Chondrocyte (in vitro differentiated cells): ENCODE measurements at places on chromosomes 3 and 15. TPM values are rescaled to one million over a fixed set of nuclear protein-coding genes. Genes with fewer than 3 reads are reported as not detected.
A peak's percentile ranks its signal among the peaks of the same experiment; 100 is the strongest.

DNA sequence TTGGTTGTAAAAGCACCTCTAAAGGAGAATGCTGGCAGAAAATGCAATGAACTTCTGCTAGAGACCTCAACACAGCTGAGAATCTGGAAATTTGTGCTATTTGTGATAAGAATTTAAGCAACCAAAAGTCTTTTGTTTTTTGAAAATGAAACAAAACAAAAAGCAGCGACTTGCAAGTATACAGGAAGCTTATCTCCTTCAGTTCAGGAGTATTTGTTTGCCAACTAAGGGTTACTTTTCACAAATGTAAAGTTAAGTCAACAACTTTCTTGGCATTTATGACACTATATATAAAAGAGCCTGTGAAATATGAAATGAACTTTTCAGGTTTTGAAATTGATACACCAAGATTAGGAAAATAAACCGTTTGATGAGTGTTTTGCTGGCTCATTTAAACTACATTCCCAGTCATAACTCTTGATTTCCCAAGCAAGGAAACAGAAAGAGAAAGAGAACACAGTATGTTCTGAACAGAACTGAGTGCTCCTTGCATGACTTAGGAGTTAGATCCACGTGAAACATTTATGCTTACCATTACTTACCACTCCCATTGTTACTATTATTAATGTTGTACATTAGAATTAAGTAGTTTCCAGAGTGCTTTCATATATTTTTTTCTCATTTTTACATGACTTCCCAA is 92.3 kb upstream of the COL8A1 start:
- H3K27me3 ChIP-seq: no peaks in the 10 kb centered on the region
- peaks cover 50% of the 10 kb centered on the region for H3K4me1 ChIP-seq
- DNase-seq: no peak

TM4SF1 gene
- 42.8 to 60.3 TPM (median 59.9 TPM) in 3 replicates for total RNA-seq

EFHB gene
- total RNA-seq: 0.37 to 1.6 TPM (median 1.0 TPM) in 3 replicates

DNA sequence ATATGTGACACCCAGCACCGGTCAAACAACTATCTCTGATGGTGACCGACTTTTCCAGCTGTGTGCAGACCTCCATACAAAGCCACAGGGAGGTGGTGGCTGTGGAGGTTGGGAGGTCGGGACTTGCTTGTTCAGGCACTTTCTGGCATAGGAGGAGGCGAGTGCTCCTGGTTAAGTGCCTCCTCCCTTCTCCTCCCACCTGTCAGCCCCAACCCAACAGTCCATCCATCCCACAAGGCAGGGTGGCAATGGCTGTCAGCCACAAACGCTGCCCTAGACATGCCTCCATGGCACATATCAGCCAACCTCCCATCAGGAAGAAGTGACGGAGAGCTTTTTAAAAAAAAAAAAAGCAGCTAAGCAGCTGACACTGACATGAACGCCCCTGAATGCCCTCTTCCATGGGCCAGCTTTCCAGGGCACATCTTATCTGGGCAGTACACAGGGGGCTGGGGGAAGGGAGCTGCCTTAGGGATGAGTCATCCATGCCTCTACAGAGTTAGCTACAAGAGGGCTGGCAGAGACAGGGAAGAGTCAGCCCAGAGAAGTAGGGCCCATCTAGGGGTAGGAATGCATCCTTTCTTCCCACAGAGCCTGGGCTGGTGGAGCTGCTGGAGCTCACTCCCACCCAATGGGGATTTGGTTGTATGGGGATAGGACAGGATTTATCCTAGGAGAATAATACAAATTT is 41.2 kb downstream of the CCDC12 start:
- H3K27ac ChIP-seq: peak overlapping the region; percentile 95
- H3K4me1 ChIP-seq: peaks cover 61% of the 10 kb centered on the region
- H3K27me3 ChIP-seq: no peaks in the 10 kb centered on the region
- DNase-seq: no peak
- H3K36me3 ChIP-seq: peaks cover 9% of the 10 kb centered on the region

HTR3E gene
- not detected in 3 replicates for total RNA-seq

AP2M1 gene
- total RNA-seq: 455 to 492 TPM (median 488 TPM) in 3 replicates

DNA sequence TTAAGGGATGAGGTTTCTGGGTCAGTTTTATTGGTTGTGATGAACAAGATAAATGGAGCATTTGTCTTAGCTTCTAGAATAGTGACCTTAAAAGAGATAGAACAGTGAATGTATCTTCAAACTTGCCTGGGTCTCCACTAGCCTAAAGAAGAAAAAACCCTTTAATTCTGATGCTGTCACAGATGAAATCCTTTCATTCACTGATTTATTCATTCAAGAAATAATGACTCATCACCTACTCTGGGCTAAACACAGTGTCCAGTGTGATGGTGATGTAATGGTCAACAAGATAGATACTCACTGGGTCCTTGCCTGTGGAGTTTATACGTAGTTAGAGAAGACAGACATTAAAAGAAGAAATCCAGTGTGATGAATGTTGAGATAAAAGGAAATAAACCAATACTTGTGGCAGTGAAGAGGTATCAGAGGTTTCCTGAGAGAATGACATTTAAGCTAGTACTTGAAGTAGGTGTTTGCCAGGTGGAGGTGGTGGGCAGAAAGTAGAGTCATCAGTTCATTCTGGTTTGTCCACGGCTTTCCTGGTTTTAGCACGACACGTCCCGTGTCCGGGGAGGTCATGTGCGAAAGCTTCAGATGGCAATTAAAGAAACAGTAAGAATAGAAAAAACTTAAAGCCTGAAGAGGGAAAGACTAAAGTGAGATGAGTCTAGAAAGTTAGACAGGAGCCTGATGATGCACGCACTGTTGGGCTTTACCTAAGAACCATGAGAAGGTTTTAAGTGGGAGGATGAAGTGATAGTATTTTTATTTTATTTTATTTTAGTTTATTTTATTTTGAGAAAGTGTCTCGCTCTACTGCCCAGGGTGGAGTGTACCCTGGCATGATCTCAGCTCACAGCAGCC is 18.5 kb downstream of the PAK2 start:
- peaks cover 45% of the 10 kb centered on the region for H3K4me1 ChIP-seq
- peak overlapping the region; percentile 84 for H3K27ac ChIP-seq
- no peaks in the 10 kb centered on the region for H3K27me3 ChIP-seq
- peaks cover 4% of the 10 kb centered on the region for H3K36me3 ChIP-seq

- no peak overlapping the region for H3K27ac ChIP-seq
- no peaks in the 10 kb centered on the region for H3K4me1 ChIP-seq
- no peaks in the 10 kb centered on the region for H3K27me3 ChIP-seq
- DNase-seq: peak; percentile 29
Observed at GRCh38 chr3:146739203-146739671, 134.1 kb upstream of the PLSCR5 start.

- no peak overlapping the region for H3K4me3 ChIP-seq
- no peaks in the 10 kb centered on the region for H3K4me1 ChIP-seq
- no peak for DNase-seq
- H3K27me3 ChIP-seq: no peaks in the 10 kb centered on the region
Observed at GRCh38 chr3:13638927-13639326, 90.0 kb downstream of the FBLN2 start.

GRCh38 chr15:50358845-50359244 is 3.8 kb upstream of the GABPB1 start:
- no peak overlapping the region for H3K27ac ChIP-seq
- no peak for DNase-seq
- no peak overlapping the region for H3K4me3 ChIP-seq
- peaks cover 23% of the 10 kb centered on the region for H3K4me1 ChIP-seq

ANKUB1 gene
- total RNA-seq: not detected in 3 replicates

GRCh38 chr15:58951388-58952007 is 18.0 kb upstream of the SLTM start:
- H3K36me3 ChIP-seq: no peaks in the 10 kb centered on the region
- H3K4me3 ChIP-seq: no peak overlapping the region
- H3K4me1 ChIP-seq: peaks cover 9% of the 10 kb centered on the region
- H3K27me3 ChIP-seq: no peaks in the 10 kb centered on the region
- no peak overlapping the region for H3K27ac ChIP-seq

ACAP2 gene
- total RNA-seq: 43.3 to 47.5 TPM (median 45.0 TPM) in 3 replicates

TRPM1 gene
- total RNA-seq: not detected in 3 replicates

GRCh38 chr3:81592101-81592500 is 169.3 kb downstream of the GBE1 start:
- no peak overlapping the region for H3K27ac ChIP-seq
- H3K4me1 ChIP-seq: peaks cover 33% of the 10 kb centered on the region
- peaks cover 2% of the 10 kb centered on the region for H3K36me3 ChIP-seq
- DNase-seq: no peak

- H3K27me3 ChIP-seq: no peaks in the 10 kb centered on the region
- H3K36me3 ChIP-seq: peaks cover 6% of the 10 kb centered on the region
- H3K27ac ChIP-seq: peak overlapping the region; percentile 60
- peaks cover 20% of the 10 kb centered on the region for H3K4me1 ChIP-seq
- DNase-seq: no peak
Observed at GRCh38 chr15:89680282-89680873, 1.2 kb upstream of the PLIN1 start.

TMC3 gene
- total RNA-seq: not detected in 3 replicates

- no peak overlapping the region for H3K27ac ChIP-seq
- no peak for DNase-seq
- no peak overlapping the region for H3K4me3 ChIP-seq
- H3K36me3 ChIP-seq: no peaks in the 10 kb centered on the region
Observed at GRCh38 chr15:78740904-78741274, 70.4 kb downstream of the ADAMTS7 start.

- H3K36me3 ChIP-seq: no peaks in the 10 kb centered on the region
- H3K4me1 ChIP-seq: peaks cover 18% of the 10 kb centered on the region
- no peak overlapping the region for H3K27ac ChIP-seq
- H3K27me3 ChIP-seq: no peaks in the 10 kb centered on the region
Observed at GRCh38 chr15:38458646-38459045, 4.7 kb downstream of the FAM98B start.

DNA sequence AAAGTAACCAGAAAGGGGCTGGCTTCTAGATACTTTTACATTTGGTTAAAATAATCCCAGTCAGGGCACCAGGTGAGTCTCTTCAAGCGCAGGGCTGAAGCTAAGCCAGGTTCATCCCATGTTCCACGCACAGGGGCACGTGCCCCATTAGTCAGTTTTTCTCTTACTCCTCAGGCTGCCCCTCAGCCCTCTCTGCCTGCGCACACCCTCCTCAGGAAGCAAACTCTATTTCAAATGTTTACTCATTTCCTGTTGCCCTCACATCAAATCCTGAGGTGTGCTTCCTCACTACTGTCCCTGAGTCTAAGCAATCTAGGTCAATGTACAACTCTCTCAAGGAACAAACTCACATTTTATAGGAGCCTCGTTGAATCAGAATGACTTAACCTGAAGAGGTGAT is 48.5 kb downstream of the THBS1 start:
- H3K36me3 ChIP-seq: no peaks in the 10 kb centered on the region
- peak overlapping the region; percentile 76 for H3K27ac ChIP-seq
- H3K4me1 ChIP-seq: peaks cover 63% of the 10 kb centered on the region
- no peak overlapping the region for H3K4me3 ChIP-seq
- H3K27me3 ChIP-seq: no peaks in the 10 kb centered on the region

TUSC7 gene
- total RNA-seq: not detected in 3 replicates

- H3K4me1 ChIP-seq: peaks cover 10% of the 10 kb centered on the region
- no peak overlapping the region for H3K4me3 ChIP-seq
- H3K27ac ChIP-seq: no peak overlapping the region
- DNase-seq: no peak
Observed at GRCh38 chr3:78741066-78741645, 1026.6 kb downstream of the ROBO1 start.

DNA sequence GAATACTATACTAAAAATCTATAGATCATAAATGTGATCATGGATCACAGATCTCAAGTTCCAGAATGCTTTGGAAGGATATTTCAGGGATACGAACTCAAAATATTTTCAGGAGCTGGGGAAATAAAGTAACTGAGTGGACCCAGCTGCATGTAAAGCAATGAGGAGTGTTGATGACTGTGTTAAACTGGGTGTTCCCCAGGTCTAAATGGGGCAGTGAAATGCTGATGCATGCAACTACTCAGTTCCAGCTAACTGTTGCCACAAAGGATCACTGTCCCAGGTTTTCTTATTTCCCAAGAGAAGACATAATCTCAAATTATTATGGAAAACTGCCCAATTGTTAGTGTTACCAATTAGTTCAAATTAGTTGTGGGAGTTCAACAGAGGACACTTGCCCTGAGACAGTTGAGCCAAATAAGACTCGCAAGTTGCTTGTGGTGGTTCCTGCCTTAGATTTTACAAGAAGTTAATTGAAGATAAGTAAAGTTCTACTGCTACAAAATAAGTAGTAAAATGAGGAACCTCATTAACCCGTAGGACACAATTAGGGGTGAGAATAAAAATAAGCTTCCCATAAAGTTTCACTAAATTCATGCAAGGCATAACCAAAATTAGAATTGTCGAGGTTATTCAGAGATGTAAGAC is 66.3 kb upstream of the IL12A start:
- peaks cover 41% of the 10 kb centered on the region for H3K4me1 ChIP-seq
- H3K36me3 ChIP-seq: no peaks in the 10 kb centered on the region
- no peak overlapping the region for H3K27ac ChIP-seq
- DNase-seq: no peak
- H3K27me3 ChIP-seq: no peaks in the 10 kb centered on the region
- H3K4me3 ChIP-seq: no peak overlapping the region

GOLGA8M gene
- total RNA-seq: 2.5 to 4.8 TPM (median 3.6 TPM) in 3 replicates

DNA sequence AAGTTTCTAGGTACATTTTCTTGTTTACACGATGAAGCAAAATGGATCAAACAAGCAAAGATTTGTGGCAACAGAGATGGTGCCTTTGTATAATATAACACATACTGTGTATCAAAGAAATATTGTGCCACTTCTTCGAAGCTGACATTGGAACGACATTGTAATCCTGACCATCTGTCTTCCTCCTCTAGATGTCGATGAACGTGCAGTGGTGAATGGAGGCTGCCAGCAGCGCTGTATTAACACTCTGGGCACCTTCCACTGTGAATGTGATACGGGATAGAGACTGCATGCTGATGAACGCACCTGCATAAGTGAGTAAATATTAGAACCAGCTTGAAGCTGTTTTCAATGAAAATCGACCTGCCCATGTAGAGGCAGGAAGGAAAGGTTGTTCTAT is 613.3 kb upstream of the GOLIM4 start:
- H3K36me3 ChIP-seq: no peaks in the 10 kb centered on the region
- no peak for DNase-seq
- H3K27me3 ChIP-seq: no peaks in the 10 kb centered on the region
- no peak overlapping the region for H3K4me3 ChIP-seq
- no peak overlapping the region for H3K27ac ChIP-seq

DUOXA1 gene
- total RNA-seq: 0.47 to 0.82 TPM (median 0.64 TPM) in 3 replicates

GRCh38 chr3:139519998-139520737 is 19.4 kb downstream of the RBP1 start:
- no peaks in the 10 kb centered on the region for H3K4me1 ChIP-seq
- DNase-seq: no peak
- H3K36me3 ChIP-seq: peaks cover 3% of the 10 kb centered on the region
- no peak overlapping the region for H3K27ac ChIP-seq
- H3K4me3 ChIP-seq: no peak overlapping the region

GRCh38 chr3:157464321-157464720 is 27.7 kb downstream of the PTX3 start:
- DNase-seq: no peak
- H3K27ac ChIP-seq: no peak overlapping the region
